ENCODE measurements at places on chromosomes 2 and 18.

GRCh38 chr2:59726228-59727120 is 827.0 kb downstream of the BCL11A start:
- DNase-seq = no peak

DNA sequence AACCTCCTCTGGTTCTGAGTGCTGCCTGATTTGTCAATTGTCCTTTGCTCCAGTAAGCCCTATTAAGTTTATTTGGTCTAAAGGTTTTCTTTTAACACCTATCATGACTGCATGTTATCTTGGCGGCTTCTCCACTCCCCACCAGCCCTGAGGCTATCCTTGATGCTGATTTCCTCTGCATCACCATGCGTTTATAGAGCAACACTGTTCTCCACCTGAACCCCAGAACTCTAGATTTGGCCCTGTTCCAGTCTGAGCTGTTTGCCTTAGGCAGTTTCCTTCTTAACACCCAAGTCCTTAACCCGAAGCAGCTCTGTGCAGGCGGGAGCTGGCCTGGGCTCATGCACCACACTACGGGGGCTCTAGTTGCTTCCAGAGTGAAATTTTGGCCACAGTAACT is 98.2 kb upstream of the NPAS2 start:
- DNase-seq = no peak

- no peak for DNase-seq
Measured at GRCh38 chr2:203840655-203841205, 26.8 kb upstream of the CTLA4 start.

DNA sequence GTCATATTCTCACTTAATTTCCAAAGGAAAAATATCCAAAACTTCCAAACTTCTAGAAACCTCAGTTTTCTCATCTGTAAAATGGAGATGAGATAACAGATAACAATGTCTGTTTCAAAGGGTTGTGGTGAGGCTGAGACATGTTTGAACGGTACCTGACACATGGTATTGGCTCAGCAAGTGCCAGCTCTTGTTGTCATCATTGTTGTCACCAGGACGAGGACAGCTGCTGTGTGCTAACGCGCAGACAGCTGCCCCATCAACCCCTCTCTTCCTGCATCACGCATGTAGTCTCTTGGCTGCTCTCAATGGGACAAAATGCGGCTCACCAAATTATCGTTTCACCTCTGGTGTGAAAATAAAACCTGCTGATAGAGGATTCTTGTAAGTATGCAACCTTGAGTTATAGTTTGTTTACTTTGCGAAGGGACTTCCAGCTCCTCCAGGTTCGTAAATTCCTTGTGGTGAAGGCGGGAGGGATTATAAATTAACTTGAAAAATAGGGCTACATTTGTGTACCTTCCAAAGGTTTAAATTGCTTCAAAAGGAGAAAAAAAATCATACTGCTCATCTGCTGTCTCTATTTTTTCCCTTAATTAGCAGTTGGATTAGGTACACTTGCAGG is 605.4 kb downstream of the BCL11A start:
- DNase-seq = no peak

DNA sequence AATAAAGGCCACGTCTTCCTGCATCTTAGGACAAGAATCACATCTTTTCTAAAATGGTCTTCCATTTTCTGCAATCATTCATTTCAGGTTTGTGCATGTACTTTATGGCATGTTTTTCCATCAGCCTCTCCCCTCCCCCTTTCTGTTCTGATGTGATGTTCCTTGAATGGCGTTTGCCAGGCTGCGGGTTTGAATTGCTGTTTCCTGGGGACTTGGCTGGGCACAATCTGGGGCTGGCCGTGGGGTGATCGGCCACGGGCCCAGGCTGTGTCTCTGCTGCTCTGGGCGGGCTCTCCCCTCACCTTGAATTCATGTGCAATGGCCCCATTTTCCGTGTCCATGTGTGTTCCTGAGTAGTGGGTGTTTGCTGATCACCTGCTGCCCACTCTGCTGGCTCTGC is 15.2 kb downstream of the DGKD start:
- DNase-seq = no peak

- DNase-seq = no peak
Measured at GRCh38 chr2:50875561-50875960, 156.4 kb downstream of the NRXN1 start.

GRCh38 chr2:55048508-55049042 is 1.7 kb downstream of the RTN4 start:
- DNase-seq = no peak

- DNase-seq = no peak
Measured at GRCh38 chr2:168049609-168050008, 197.8 kb downstream of the STK39 start.

DNA sequence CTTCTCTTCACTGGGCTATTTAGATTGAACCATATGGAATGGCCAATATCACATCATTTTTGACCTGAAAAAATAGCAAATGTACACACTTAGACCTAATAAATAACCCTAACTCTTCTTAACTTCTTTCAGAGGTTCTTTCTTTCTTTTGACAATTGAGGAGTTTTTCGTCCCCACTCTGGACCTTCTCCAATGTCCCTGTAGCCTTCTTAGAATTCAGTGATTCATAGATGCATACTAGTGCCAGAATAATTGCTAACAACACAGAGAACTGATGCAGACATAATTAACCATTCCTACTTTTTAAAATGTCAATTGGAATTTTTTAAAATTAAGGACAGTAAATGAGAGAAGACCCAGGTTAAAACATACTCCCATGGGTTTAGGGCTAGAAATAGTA is 20.0 kb downstream of the DAPL1 start:
- no peak for DNase-seq

DNA sequence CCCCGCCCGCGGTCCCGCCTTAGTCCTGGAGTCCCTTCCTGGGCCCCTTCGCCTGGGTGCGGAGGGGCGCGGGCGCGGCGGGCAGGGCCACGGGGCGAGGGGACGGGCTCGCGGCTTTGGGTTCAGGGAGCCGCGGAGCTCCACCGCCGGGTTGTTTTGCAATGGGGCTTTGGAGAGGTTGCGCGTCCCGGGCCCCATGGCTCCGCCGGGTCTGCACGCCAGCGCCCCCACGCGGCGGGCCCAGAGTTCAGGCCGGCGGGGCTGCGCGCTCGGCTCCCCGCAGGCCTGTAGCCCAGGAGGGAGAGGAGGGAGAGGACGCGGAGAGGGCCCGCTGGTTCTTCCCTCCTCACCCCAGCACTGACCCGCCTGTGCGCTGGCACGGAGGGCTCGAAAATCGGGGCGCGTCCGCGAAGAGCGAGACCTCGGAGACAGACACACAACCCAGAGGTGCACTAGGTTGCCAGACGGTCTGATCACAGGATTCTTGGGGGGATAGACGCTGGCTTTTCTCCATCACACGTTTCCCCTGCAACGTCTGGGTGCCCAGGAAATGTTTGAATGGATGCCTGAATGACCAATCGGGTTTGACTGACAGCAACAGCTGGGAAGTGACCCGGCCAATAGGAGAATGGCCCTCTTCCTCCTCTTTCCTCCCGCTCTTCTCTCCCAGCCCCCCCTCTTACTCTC is 4.9 kb upstream of the SIX2 start:
- no peak for DNase-seq

- no peak for DNase-seq
Measured at GRCh38 chr18:57008001-57008686, 138.7 kb upstream of the BOD1L2 start.

GRCh38 chr2:172091761-172092566 is 6.7 kb downstream of the DLX1 start:
- DNase-seq = no peak

DNA sequence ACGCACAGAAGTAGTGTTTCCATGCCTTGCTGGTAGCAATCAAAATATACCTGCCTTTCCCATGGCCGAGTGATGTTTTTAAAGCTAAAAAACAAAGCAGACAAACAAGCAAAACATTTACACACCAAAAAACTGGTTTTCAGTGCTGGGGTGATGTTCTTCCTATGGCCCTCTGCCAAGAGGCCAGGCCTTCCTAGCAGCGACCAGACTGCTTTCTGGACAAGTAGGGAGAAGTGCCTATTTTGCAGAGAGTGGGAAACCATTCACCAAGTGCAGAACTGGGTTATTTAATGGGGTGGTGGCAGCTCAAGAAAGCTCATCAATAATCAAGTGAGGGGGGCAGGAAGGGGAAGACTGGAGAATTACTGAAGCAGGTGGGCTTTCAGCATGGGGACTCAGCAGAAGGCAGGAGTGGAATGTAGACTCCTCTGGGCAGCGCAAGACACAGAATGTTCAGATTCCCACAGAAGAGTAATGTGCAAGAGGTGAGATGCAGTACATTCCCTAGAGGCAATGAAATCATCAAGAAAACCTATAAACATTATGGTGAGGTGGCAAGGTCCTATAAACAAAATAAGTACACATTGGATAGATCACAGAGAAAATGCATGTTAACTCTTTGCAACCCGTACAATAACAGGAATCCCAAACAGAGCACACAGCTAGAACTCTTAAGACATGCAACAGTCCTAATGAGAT is 44.0 kb downstream of the CPO start:
- no peak for DNase-seq

DNA sequence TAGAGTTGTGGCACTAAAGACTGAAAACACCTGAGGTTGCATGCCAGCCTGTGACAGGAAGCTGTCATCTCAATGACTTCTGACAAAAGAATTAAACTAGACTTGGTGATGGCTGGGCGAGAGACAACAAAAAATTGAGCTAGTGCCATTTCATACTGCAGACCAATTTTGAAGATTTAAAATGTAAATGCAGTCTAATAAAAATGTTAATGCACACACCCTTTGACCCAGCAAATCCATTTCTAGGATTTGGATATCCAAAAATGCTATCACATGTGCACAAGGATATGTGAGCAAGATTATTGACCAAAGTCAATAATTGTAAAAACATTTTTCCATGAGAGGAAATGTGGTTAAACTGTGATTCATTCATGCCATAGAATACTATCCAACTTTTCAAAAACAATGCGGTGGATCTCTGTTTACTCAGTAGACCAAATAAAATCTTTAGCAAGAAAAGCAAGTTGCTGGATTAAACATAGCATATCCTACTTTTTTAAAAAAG is 5.6 kb downstream of the FBXO36 start:
- no peak for DNase-seq

GRCh38 chr2:101361522-101361921 is 25.8 kb downstream of the CREG2 start:
- DNase-seq = no peak

DNA sequence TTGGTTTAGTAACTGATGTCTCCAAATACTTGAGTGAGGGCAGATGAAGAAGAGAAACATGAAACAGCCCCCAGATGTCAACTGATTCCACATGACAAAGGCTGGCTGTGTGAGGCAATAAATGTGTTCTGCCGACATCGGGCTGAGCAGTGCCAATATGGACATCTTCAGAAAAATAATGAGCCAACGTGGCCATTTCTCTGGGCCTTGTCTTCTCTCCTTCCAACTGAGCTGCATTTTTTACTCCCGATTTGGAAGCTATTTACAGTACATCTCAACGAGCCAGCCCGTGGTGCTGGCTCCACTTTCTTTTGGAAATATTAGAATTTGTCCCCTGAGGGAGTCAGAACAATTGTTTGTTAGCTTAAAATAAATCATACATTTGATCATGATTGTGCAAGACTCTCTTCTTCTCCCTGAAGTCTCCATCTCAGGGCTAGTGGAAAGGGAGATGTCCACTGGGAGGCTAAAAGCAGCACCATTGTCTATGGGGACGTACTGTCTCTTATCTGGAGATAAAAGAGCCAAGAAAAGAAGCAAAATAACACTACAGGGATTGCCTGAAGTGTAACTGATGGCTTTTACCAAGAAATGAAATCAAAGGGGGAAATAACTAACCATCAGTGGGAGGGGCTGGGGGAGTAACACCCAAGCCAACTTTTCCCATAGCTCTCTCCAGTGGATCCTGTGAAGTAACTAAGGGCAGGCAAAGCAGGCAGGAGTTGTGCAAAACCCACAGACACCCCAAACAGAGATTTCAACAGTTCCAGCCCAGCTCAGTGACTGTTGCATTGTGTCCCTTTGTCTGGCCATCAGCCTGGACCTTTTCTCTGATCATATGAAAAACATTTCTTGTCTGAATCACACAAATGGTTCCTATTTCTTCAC is 114.8 kb downstream of the RDH14 start:
- DNase-seq = no peak

GRCh38 chr2:12005886-12006681 is 259.7 kb downstream of the LPIN1 start:
- DNase-seq = peak; percentile 43

DNA sequence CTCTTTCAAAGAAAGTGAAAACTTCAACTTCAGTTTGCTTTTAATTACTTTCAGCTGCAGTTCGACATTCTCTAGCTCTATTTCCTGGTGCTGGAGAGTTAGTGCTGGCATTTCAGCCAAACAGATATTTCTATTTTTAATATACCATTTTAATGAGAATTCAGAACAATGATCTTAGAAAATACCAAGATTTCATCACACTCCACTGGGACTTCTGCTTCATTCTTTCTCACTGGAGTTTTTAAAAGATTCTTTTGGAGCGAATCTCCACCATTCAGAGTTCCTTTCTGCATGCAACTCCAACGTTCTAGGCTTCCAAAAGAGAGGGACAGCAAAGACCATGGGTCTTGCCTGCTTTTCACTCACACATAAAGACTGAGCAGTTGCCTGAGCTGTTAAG is 94.2 kb downstream of the CABLES1 start:
- DNase-seq = no peak

Data from stimulated activated CD8-positive, alpha-beta memory T cell treated with anti-CD3 and anti-CD28 coated beads, Interleukin-7, amount 100 ng/mL, for 1 hour (primary cell).